Stimulated activated CD8-positive, alpha-beta memory T cell treated with anti-CD3 and anti-CD28 coated beads, Interleukin-4, amount 100 ng/mL, for 1 hour (primary cell): ENCODE measurements at places on chromosomes 4 and X.

GRCh38 chr4:144674711-144675110 is 28.8 kb downstream of the HHIP start:
- DNase-seq = no peak

DNA sequence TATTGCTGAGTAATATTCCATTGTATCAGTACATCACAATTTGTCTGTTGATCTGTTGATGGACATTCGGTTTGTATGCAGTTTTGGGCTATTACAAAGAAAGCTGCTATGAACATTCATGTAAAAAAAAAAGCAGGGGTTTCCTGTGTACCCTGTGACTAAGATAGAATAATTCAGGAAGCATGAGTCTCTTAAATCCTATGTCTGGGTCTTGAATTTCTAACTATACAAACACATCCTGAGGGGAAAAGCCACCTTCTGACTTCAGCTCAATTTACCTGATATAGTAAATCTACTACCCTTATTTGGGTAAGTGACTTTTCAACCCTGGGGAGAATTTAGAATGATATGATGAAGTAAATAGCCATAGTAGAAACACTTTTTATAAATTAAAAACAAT is 94.6 kb upstream of the FUNDC1 start:
- no peak for DNase-seq

GRCh38 chr4:66489783-66490452 is 819.6 kb upstream of the EPHA5 start:
- DNase-seq = no peak

DNA sequence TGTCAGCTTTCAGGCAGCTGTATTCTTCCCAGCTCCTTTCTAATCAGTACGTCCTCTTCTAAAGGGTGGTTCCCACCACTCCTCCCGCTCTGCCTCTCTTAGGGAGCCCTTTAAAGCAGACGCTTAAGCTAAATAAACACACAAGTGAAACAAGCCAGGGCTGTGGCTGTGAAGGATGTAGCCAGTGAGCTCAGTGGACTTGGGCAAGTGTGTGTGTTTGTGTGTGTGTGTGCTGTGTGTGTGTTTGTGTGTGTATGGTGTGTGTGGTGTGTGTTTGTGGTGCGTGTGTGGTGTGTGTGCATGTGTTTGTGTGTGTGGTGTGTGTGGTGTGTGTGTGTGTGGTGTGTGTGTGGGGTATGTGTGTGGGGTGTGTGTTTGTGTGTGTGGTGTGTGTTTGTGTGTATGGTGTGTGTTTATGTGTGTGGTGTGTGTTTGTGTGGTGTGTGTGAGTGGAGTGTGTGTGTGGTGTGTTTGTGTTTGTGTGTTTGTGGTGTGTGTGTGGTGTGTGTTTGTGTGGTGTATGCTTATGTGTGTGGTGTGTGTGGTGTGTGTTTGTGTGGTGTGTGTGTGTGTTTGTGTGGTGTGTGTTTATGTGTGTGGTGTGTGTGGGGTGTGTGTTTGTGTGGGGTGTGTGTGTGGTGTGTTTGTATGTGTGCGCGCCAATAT is 283.3 kb downstream of the PTTG2 start:
- no peak for DNase-seq

GRCh38 chr4:124253080-124253479 is 459.5 kb downstream of the ANKRD50 start:
- no peak for DNase-seq

- DNase-seq = no peak
Observed at GRCh38 chr4:130747842-130748241, 1651.9 kb downstream of the C4orf33 start.

GRCh38 chr4:3069661-3070199 is 4.6 kb downstream of the HTT-AS start:
- no peak for DNase-seq

- no peak for DNase-seq
Observed at GRCh38 chr4:6179362-6179761, 21.0 kb downstream of the JAKMIP1 start.

- no peak for DNase-seq
Observed at GRCh38 chrX:47751670-47752069, 85.0 kb upstream of the ZNF81 start.

GRCh38 chr4:119210775-119211174 is 1.7 kb upstream of the USP53 start:
- DNase-seq = no peak

GRCh38 chr4:127870688-127871087 is 10.0 kb upstream of the PLK4 start:
- no peak for DNase-seq

DNA sequence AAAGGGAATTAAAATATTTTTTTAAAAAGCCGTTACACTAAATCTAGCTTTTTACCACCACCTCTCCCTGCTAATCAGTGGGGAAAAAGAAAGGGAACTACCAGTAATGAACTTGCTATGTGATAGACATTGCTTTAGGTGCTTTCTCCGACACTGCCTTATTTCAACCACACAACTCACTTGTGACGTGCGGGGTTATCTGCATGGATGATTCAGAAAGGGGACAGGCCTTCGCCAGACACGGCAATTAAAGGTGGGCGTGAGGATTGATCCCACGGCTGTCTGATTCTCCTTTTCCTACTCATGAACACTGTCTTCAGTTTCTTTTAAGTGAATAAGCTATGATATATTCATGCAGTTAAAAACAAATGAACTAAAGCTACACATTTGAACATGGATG is 882 bp upstream of the CXCR3 start:
- DNase-seq = peak; percentile 17

DNA sequence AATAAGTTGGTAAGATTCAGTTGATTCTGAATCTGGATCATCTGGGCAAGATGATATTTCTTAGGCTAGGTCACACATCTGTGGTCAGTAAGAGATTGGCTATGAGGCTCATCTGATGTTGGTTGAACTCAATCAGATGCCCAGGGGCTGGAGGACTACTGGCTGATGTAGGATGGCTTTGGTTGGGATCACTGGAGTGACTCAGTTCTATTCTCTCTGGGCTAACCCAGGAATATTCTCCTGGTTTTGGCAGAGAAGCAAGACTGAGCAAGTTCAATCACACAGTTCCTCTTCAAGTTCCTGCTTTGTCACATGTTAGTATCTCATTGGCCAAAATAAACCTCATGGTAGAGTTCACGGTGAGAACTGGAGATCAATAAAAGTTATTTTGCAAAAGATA is 902.3 kb upstream of the SLIT2 start:
- no peak for DNase-seq

- DNase-seq = no peak
Observed at GRCh38 chr4:119238068-119238722, 25.7 kb downstream of the USP53 start.

- no peak for DNase-seq
Observed at GRCh38 chr4:29565256-29565655, 1154.9 kb upstream of the PCDH7 start.

DNA sequence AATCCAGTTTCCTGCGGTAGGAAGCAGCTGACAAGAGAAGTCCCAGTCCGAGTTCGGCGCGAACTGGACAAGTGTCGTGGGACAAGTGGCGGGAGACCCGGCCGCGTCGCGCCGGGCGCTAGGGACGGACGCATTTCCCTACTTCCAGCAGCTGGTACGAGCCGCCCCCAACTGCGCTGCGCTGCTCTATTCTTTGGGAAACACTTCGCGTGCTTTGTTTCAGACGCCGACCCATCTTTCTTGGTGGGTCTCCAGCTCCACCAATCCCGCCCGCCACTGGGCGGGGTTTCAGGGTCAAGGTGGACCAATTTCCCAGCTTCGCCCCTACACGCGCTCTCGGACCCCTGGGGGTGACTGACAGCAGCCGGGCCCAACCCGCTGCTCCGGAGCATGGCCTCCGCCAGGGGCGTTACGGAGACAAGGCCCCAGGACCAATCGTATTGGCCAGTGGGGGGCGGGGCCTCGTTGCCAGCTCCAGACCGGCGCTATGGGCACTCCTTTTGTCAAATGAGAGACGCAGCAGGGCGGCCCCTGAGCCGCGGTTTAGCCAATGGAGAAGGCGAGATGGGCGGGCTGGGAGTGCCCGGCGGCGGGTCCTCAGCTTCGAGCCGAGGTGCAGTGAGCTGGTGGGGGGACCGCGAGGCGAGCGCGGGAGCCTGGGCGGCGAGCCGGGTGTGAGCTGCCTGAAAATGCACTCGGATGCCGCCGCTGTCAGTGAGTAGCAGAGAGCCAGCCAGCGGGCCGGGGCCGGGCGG is at the start of gene DCUN1D4:
Gene DCUN1D4, plus strand, starts transcription at position 600 of the 755 bp plus-strand sequence. Its CDS starts 90 bp downstream, at position 690.
- peak; percentile 96 for DNase-seq
